NCI-H1436 (cell line): ENCODE measurements at places on chromosomes 7 and 10.

DNA sequence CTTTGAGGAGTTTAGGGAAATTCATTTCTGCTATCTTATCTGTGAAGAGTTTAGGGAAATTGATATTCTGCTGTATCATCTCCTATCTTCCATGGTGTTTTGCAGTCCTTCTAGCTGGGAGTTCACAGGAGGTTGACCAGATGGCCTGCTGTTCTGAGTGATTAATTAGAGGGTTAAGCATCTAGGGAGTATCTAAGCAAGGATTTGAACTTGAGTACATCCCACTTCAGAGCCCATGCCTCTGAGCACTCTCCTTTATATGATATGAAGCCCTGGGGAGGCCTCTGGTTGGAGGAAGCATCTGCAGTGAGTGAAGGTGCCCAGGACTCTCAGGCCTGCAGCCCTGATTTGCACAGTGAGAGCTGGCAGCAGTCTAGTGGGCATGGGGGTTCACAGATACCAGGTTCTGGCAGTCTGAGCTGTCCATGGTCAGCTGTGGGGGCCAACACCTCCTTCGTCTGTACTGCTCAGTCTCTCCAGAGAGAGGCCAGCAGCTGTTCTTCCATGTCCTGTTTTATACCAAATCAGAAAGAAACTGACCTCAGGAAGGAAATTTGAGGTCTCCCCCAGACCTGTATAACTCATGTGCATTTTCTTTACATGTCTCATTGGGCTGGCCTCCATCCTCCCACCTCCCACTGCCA lies 156.9 kb downstream of the PLCE1 start:
- no peak for DNase-seq

DNA sequence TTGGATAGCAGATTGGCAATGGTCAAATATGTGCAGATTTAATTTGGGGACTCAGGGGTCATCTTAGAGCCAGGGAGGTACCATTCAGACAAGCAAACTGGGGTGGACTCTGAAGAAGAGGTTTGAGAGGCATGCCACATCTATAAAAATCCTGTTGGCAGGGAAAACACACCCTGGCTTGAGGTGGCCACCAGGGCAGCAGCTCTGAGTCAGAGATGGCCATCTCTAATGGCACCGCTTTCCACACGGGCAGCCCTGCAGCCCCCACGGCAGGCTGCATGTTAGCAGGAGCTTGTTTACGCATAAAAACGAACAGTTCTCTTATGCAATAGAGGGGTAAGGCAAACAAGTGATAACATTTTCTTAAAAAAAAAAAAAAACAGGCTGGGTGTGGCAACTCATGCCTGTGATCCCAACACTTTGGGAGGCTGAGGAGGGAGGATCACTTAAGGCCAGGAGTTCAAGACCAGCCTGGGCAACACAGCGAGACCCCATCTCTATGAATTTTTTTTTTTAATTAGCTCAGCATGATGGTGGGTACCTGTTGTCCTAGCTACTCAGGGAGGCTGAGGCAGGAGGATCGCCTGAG lies 14.9 kb downstream of the DLG5 start:
- no peak for DNase-seq

GRCh38 chr7:69674701-69675182 lies 76.5 kb downstream of the AUTS2 start:
- no peak for DNase-seq

DNA sequence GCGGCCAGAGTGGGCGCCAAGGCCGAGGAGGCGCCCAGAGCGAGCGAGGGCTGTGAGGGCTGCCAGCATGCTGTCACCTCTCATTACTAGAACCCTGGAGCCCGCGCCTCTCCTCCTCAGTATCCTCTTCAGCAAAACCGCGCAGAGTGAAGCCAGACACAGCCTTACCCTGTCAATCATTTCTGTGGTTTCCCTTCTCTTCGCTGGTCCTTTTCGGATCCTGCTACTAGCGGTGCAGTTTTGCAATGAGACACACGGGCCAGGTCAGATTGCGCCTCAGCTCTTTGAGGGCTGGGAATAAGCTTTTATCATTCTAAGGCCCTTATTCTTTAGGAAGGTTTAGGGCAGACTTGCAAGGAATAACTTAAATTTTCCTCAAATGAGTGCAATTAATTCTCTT lies 55.5 kb upstream of the FAM171A1 start:
- no peak for DNase-seq

DNA sequence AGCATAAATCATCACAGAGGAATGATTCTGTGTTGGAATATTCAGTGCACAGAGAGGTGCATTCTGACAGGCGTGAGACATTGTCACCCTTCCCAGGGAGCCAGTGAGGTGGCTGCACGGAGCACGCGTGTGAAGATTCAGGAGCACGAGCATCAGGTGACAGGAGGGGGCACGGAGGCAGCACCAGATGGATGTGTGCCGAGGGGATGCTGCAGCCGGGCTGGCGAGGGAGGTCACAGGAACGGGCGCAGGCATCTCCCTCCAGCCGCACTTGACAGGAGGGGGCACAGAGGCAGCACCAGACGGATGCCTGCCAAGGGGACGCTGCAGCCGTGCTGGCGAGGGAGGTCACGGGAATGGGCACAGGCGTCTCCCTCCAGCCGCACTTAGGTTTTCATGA lies 66.5 kb downstream of the DIP2C start:
- no peak for DNase-seq

- no peak for DNase-seq
Measured at GRCh38 chr7:70313271-70313670, 715.0 kb downstream of the AUTS2 start.

DNA sequence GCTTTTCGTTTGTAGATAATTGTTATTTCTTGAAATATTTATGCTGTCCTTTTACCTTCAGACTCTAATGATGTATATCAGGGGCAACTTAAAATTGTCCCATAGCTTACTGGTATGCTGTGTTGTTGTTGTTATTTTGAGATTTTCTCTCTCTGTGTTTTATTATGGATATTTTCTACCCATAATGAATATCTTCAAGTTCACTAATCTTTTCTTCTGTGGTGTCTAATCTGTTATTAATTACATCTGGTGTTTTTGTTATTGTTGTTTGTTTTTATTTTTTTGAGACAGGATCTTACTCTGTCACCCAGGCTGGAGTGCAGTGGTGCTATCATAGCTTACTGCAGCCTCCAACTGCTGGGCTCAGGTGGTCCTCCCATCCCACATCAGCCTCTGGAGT lies 102.1 kb downstream of the ANKRD61 start:
- DNase-seq = no peak

DNA sequence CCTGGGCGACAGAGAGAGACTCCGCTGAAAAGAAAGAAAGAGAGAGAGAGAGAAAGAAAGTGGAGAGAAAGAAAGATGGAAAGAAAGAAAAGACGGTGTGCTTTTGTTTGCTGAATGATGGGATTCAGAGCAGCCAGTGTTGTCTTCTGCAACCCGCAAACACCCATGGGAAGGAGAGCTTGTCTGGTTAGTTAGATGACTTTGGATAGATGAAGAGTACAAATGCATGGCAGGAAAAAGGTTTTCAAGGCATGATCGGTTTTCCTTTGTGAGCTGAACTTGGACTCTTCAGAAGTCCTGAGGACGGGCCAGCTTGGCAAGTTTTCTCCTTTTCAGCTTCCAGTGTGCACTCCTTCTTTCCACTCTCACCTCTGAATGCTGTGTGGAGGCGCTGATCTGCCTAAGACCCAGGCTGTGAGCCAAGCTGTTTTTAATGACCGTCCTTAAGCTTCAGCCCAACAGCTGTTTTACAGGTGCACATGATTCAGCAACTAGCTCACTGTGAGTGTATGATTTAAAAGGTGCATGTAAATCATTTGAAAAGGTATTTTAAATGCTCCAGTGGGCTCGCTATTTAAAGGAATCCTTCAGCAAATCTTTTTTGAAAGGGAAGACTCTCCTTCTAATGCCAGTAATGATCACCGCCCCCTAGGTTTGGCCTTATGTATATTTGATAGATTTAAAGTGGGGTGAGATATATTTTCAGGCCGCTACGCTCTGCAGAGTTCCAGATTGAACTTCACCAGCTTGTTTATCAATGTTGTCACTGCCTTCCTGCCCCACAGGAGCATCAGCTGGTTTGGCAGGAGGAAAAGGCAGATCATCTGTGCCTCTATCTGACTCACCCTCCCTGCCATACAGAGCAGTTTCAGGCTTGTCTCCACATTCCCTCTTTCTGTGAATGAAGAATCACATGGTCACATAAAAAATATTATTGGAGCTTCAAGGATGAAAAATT lies 115.0 kb downstream of the PLXDC2 start:
- DNase-seq = no peak

GRCh38 chr7:85462671-85463070 lies 275.8 kb upstream of the SEMA3D start:
- no peak for DNase-seq

GRCh38 chr10:103609231-103610082 lies 116.0 kb downstream of the NEURL1 start:
- DNase-seq = no peak

GRCh38 chr7:41334071-41334862 lies 368.6 kb downstream of the INHBA start:
- no peak for DNase-seq

DNA sequence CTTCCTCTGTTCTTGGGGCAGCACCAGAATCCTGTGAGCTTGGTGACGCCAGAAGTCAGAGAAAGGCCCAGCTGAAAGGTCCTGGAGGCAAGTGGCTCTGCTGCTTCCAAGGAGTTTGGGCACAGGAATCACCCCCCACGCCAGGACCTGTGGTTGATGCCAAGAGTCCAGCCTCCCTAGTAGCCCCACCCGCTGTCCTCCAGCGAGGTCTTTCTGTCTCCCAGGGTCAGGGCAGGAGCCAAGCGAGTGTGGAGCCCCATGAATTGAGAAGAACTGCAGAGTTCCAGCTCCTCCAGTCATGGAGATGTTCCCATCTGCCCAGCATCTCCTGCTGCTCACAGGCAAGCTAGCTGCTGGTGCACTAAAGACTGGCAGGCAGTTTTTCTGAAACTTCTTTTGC lies 631.7 kb upstream of the MGMT start:
- DNase-seq = no peak

- no peak for DNase-seq
Measured at GRCh38 chr7:129479831-129480230, 22.5 kb upstream of the SMKR1 start.

GRCh38 chr10:62093863-62094291 lies 174.8 kb downstream of the RTKN2 start:
- no peak for DNase-seq

DNA sequence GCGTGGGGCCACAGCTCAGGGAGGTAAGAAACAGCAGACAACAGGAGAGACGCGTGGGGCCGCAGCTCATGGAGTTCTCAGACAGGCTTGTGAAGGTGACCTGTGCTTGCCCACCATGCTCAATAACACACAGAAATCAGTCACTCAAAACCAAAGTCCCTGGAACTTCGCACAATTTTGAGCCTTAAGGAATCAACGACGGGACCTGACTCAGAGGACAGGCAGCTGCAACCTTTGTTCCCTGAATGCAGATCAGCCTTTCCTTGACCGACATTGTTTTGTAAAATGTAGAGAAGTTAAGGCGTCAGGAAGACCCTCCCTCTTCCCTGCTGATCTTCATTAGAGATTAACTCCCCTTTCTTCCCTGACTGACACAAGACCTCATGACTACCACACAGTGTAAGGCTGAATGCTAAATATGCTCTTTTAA lies 8.5 kb upstream of the KNDC1 start:
- DNase-seq = no peak

DNA sequence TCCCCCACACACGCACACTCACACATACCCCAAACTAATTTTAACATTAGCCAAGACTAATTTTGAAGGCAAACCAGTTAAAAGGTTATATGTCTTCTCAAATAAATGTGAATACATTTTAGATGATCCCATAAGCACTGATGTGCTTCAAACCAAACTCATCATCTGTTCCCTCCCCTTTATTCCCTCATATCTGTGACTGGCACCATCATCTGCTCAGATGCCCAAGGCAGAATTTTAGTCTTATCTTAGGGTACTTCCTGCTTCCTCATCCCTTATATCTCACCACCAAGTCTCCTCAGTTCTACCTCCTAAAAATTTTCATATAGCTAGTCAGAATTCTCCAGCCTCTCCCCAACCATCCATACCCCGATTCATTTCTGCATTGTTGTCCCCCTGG lies 80.4 kb downstream of the UPF2 start:
- DNase-seq = no peak

GRCh38 chr7:3083350-3083749 lies 39.7 kb upstream of the CARD11 start:
- no peak for DNase-seq

DNA sequence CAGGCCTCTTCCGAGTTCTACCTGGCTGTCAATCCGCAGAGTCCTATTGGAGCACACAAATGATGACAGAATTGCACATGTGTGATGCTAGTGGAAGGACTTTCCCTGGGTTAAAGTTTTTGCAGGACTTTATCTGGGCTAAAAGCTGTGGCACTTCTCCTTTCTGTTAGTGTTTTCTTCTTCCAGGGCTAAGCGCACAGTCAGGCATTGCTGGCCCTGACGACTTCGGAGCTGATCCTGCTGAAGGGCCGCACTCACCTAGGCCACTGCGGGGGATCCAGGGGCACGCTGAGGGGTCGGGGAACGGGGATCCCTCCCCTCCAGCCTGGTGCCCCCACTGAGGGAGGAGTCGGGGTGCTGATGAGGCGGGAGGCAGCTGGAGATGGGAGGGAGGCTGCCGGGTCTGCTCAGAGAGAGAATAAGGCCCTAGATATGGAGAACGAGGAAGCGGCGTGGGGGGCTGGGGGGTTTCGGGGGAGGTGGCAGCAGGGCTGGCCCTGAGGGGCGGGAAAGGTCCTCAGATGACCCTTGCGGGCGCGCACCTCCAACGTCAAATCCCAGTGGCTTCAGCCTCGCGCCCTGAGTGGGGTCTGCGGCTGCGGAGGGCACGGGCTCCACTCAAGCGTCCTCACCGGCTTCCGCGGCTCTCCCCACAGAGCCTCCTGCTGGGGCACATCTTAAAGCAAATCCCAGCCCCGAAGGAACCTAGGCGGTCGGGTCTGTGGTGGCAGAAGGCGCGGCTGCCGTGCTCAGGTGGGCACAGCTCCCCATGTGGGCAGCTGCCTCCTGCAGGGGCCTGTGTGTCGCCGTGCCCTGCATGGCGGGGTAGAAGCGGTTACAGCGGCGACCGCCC lies 30.9 kb downstream of the AGR3 start:
- DNase-seq = no peak

DNA sequence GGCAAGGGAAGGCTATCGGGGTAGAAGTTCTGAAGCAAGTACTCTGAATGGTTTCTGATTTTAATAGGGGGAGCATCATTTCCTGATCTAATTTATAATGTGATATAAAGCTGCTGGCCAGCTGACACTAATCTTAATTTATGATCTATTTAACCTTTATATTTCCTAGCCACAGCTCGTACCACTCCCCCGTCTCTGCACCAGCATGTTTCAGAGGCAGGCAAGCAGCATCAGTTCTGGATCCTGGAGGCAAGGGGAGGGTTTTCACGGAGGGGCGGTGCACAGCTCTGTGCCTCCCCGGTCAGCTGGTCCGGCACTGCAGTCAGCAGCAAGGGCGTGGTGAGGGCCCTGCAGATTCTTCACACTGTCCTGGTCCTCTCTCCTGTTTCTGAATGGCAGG lies 30.0 kb downstream of the MGMT start:
- DNase-seq = no peak

DNA sequence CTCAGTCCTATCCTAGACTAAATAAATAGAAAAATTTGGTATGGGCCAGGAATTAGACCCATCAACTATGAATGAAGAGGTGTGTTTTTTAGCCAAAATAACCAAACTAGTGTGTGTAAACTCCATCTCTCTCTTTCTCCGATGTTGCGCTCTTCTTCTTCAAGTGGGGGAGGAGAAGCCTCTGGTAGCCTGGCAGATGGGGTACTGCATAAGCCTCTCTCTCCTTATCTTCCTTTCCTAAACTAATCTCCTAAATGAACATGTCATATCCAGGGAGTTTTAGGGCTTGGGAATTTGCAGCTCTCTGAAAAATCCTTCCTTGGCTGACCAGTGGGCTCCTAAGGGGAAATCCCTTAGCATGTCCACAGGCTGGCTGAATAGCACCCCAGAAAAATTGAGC lies 56.3 kb upstream of the RAPGEF5 start:
- DNase-seq = no peak
